ENCODE measurements at places on chromosomes 5 and 9.

DNA sequence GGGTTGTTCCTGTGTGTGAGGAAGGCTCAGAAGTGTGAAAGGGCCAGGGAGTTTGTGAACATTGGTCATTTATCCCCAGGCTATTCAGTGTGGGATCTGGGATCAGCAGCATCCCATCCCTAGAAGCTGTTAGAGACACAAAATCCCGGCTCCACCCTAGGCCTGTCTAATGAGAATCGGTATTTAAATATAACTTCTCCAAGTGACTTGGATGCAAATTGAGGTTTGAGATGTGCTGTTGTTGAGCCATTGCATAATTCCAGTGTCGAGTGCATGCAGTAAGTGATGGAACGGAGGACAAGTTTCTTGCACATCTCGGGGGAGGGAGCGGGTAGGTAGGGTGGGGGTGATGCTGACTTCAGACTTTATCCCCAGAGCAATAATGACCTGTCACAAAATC lies 138.3 kb downstream of the FBXL7 start:
- no peak for DNase-seq

DNA sequence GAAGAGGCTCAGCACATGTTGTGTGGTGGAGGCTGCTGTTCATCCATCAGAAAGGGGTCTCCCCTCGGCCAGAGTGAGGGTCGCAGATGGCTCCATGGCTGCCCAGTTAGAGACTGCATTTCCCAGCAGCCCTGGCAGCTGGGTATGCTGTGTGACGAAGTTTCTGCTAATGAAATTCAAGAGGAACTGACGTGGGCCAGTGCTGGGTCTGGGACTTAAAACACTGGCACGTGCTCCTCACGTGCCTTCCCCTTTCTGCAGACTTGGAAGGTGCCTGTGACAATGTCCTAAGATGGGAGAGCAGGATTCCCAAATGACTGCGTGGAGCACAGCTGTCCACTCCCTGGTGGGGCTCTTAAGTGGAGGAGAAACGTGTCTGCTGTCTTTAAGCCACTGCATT lies 114.5 kb upstream of the RAPGEF1 start:
- no peak for DNase-seq

DNA sequence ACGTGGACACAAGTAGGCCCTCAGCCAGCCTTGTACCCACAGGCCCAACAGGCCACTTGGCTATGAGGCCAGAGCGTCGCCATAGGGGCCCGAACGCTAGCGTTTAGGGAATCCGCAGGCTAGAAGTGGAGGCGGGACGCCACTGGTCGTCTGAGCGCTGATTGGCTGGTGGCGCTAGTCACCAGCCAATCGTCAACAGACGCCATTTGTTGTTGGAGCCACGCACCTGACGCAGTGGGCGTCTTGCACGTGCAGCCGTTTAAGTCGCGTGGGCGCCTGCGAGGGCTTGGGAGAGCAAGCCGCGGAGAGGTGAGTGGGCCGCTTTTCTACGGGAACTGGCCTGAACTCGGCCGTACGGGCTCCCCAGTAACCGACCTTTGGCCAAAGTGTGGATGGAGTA lies at the start of gene DDX4:
TSS of gene DDX4 (plus strand) at position 269 of the 400 bp plus-strand sequence. CDS start 903 bp downstream, outside the sequence.
- DNase-seq: no peak

DNA sequence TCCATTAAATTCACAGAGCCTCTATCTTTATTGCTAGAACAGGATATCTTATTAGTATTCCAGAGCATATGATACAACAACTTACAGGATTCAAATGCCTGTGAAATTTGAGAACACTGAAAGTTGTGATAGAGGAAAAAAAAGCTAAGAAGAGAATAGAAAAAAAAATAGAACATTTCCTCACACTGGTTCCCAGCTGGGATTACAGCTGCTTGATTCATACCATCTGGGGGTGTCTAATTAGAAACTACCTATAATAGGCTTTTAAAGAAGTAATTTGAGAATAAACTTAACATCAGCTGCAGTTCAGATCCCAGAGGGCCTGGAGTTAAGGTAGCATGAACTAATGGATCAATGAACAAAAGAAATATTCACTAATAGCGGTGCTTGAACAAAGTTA lies 922.0 kb downstream of the CDH12 start:
- DNase-seq: no peak

- no peak for DNase-seq
Measured at GRCh38 chr5:132813599-132814502, 749 bp downstream of the SOWAHA start.

GRCh38 chr9:115445655-115446054 lies 327.7 kb upstream of the TNC start:
- DNase-seq: no peak

DNA sequence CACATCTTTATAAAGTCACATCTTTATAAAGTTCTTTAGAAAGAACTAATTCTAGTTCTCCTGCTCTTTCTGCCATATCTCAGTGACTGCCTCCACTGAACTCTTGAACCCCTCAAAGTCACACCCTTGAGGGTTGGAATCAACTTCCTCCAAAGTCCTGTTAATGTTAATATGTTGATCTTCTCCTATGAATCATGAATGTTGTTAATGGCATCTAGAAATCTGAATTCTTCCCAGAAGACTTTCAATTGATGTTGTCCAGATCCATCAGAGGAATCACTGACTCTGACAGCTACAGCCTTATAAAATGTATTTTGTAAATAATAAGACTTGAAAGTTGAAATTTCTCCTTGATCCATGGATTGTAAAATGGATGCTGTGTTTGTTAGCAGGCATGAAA lies 213.4 kb downstream of the COX7C start:
- no peak for DNase-seq

DNA sequence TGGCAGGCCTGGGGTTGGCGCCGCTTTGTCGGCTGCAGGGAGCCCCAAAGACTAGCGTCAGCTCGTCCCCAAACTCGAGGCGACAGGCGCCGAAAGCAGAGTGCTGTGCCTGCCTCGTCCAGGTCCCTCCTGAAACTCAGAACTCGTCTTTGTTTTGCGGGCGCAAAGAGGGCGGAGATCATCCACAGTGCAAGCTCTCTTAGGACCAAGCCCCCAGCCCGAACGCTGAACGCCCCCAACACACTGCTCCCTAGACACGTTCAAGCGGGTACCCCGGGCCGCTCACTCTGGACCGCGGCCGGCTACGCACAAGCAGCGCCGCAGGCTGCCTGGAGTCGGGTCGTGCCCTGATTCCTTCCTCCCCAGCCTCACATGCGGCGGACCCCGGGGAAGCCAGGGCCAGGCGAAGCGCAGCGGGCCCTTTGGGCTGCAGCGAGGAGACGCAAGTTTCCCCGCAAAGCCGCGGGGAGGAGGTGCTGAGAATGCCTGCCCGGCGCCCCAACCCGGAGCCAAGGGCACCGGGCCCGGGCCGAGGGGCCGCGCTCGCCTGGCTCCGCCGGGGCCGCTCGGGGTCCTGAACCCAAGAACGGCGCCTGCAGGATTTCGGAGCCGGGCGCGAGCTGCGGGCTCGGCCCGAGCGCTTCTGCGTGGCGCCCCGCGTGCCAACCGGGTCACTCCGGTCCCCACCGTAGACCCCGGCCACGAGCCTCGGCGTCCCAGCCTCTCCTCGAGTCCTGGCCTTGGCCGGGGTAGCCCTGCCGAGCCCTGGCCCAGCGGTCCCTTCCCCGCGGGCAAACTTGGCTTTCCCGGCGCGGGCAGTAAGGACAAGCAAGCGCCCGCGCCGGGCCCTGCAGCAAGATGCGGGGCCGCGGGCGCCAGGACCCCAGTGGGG lies 738 bp downstream of the FSTL4 start:
- no peak for DNase-seq

DNA sequence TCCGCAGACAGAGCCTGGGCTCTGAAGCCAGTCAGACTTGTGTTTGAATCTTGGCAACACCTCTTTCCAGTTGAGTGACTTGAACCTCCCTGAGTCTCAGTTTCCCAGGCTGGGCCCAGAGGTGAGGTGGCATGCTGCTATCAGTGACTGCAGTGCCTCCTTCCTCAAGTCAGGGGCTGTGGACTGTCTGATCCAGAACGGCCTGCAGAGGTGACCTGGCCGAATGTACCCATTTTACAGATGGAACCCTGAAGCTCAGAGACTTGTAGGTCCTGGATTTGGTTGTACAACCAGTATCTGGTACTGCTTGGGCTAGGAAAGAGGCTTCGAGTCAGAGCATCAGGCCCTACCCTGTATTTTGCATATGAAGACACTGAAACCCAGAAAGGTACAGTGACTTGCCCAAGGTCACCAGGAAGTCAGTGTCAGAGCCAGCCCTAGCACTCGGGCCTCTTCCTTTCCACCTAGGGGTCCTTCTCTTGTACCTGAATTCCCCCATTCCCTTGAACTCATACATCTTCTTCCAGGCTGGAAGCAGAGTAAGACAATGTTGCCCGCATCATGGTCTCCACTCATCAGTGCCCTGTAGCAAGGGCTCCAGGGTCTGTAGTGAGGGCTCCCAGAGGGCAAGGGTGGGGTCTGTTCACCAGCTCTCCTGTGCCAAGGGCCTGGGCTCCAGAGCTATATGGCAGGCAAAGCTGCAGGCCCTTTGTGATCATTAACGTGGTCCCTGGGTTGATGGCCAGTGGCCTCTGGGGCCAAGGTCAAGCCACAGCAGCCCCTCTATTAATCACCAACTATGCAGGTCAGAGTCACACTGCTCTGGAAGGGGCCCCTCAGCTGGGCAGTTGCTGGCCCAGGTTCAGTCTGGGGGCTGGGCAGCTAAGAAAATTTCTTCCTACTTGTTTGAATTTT lies 28.5 kb downstream of the GSN start:
- DNase-seq: peak; percentile 50

- no peak for DNase-seq
Measured at GRCh38 chr5:38383701-38384100, 125.3 kb downstream of the EGFLAM start.

- no peak for DNase-seq
Measured at GRCh38 chr9:11142965-11143738, 530.4 kb upstream of the PTPRD start.

GRCh38 chr5:59615272-59615671 lies 278.3 kb downstream of the PDE4D start:
- no peak for DNase-seq

DNA sequence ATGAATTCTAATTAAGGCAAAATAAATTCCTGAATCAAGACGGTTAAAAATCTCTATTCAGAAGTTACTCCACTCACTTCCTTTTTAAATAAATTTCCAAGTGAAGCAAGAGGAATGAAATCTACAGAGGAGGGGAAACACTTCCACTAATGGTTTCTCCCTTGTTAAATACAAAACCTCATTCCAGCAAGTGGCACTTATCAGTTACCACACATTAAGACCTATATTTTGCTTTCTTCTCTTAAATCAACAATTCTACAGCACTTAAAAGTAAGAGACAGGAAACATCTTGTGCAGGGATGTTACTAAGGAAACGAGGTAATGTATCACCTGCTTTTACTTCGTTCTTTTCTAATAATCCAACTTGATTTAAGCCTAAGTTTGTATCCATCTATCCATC lies 172.6 kb downstream of the RAPGEF6 start:
- DNase-seq: no peak

- no peak for DNase-seq
Measured at GRCh38 chr5:16774806-16775205, 158.0 kb upstream of the RETREG1 start.

- no peak for DNase-seq
Measured at GRCh38 chr5:93584596-93585040, 1.6 kb downstream of the NR2F1 start.

DNA sequence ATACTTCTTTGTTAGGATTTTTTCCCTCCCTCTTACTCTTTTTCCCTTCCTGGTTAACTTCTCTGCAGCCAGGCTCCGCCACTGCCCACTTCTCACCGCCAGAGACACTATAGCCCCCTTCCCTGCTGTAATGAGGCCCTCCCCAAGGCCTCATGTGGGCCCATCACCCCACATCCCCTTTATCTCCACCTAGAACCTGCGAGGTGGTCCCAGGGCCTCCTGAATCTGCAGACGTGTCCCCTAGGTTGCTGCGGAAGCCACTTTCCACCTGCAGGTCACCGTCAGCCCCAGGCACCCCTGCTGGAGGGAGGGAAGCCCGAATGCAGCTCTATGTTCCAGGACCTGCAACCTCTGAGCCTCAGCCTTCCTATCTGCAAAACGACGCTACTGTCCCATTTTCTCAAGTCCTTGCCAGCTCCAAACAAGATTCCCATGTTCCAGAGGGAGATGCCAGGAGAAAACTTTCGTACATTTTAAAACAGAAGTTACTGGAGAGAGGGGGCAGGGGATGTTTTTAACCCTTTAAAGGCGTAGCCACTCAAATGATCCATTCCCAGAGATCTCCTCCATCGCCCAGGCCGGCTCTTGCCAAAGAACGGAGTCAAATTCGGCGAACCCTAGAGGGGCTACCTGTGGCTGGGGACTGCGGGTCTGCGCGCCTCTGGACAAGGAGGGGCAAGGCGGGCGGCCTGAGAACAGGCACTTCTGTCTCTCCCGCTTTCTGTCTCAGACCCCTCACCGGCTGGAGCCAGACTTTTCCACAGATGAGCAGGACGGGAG lies 929 bp downstream of the SH3PXD2B start:
- no peak for DNase-seq

DNA sequence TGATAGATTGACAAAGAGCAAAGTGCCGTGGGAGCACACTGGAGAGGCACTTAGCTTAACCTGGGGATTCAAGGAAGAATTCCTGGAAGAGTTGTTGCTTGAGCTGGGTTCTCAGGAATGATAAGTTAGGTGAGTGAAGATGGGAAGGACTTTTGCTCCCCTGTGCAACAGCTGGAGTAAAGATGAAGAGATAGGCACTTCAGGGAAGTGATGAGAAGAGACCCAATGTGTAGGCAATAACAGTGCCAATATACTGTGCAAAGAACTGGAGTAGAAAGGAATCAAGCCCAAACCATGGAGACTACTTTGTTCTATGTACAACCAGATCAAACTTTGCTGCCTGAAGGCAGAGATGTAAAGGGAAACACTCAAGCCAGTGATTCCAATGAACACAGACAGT lies 92.2 kb downstream of the ADGRV1 start:
- no peak for DNase-seq

DNA sequence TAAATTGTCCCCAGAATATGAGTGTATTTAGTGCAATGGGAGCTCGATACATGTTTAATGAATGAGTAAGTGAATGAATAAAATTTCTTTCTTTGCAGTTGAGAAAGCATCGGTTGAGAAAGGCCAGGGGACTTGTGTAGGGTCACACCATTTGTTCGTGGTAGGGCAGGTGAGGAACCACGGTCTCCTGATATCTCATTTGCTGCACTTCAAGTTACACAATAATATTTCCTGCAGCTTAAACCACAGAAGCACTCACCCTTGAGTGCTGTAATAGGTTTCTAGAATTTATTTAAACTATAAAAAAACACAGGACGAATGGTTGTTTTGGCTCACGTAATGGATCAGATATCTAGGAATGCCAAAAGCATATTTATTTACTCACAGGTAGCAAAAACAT lies 429.8 kb downstream of the SPATA31D1 start:
- no peak for DNase-seq

DNA sequence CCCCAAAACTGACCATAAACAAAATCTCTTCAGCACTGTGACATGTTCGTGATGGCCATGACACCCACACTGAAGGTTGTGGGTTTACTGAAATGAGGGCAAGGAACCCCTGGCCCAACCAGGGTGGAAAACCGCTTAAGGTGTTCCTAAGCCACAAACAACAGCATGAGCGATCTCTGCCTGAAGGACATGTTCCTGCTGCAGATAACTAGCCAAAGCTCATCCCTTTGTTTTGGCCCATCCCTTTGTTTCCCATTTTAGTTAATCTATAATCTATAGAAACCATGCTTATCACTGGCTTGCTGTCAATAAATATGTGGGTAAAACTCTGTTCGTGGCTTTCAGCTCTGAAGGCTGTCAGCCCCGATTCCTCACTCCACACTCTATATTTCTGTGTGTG lies 21.8 kb upstream of the TUT7 start:
- DNase-seq: no peak

Measured in left forelimb (tissue), 1 donor.